Stimulated activated CD4-positive, alpha-beta T cell treated with anti-CD3 and anti-CD28 coated beads, Interleukin-2, amount 100 ng/mL, for 48 hours (primary cell): ENCODE measurements at places on chromosomes 2 and 18.

- DNase-seq = no peak
Measured at GRCh38 chr18:44987371-44987770, 306.7 kb downstream of the SETBP1 start.

- no peak for DNase-seq
Measured at GRCh38 chr18:7062811-7063210, 54.8 kb downstream of the LAMA1 start.

GRCh38 chr2:115122701-115123100, 680.3 kb downstream of the DPP10 start:
- no peak for DNase-seq

DNA sequence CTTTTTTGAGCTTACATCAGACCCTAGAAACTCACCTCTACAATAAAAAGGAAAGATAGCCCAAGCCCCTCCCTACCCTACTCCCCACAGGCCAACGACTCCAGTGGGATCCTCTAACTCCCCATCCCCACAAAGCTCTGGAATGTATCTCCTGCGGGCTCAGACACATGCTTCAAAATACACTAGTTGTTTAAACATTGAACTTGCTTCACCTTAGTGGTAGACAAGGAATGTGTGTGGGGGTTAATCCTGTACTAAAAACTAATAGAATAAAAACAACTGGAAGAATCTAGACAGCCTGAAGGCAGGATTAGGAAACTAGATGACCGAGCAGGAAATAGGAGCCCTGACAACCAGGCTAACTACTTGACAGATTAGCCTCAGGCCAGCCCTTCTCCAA, 211.5 kb downstream of the SUCLG1 start:
- DNase-seq = no peak

GRCh38 chr2:64277101-64277849, 133.1 kb upstream of the PELI1 start:
- DNase-seq = no peak

DNA sequence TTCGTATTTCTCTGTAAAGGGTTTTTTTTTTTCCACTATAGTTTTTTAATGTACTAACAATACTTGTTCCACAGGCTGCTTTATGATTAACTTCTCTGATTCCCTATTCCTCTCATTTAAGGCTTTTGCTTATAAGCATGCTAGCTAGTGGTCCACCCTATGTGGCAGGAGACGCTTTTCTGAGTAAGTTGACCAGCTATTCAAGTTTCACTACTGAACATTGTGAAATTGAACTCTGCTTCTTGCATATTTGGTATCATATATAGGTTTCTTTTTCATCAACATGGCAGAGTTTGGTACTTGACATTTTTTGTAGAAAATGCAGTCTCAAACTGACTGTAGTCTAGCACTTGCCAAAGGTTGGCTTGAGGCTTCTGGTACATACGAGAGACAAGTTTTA, 74.2 kb downstream of the OTX1 start:
- no peak for DNase-seq

GRCh38 chr18:45733535-45733934, 9.6 kb downstream of the SLC14A1 start:
- DNase-seq = no peak

DNA sequence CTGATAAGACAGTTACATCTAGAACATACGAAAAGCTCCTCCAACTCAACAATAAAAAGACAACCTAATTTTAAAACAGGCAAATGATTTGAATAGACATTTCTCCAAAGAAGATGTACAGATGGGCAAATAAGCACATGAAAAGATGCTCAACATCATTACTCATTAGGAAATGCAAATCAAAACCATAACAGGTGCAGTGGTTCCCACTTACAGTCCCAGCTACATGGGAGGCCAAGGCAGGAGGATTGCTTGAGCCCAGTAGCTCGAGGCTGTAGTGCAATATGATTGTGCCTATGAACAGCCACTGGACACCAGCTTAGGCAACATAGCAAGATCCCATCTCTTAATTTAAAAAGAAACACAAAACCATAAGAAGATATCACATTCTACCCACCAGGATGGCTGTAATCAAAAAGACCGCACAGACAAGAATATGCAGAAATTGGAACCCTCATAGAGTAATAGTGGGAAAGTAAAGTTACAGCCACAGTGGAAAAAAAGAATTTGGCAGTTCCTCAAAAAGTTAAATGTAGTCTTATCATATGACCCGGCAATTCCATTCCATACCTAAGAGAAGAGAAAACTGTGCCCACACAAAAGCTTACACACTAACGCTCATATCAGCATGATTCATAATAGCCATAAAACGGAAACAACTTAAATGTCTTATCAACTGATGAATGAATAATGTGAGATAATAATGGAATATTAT, 30.5 kb upstream of the ARMC9 start:
- no peak for DNase-seq

DNA sequence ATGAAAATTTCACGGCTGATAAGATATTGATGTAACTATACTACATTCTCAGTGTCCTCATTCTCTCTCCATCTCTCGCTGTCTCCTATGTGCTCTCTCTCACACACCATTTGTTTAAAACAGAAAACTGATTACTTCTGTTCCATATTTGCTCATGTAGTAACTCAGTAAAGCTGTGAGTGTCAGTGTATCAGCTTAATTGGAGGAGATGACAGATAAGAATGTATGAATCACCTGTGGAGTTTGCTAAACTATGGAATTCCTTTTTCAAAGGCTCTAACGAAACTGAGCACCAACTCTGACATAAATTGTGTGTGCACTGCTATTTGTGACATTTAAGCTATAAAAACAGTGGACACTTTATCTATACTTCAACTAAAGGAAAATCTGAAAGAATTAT, 1080.0 kb downstream of the DSC3 start:
- DNase-seq = no peak

DNA sequence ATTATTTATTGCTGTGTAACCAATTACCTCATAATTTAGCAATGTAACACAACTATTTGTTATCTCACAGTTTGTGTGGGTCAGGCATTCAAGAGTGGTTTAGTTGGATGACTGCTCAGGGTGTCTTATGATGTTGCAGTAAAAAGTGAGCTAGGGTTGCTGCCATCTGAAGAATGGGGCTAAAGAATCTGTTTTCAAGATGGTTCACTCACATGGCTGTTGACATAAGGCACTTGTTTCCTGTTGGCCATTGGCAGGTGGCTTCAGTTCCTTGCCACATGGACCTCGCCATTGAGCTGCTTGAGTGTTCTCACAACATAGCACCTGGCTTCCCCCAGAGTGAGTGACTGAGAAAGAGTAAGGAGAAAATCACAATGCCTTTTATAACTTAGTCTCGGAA, 123.2 kb downstream of the TMEM17 start:
- DNase-seq = no peak

DNA sequence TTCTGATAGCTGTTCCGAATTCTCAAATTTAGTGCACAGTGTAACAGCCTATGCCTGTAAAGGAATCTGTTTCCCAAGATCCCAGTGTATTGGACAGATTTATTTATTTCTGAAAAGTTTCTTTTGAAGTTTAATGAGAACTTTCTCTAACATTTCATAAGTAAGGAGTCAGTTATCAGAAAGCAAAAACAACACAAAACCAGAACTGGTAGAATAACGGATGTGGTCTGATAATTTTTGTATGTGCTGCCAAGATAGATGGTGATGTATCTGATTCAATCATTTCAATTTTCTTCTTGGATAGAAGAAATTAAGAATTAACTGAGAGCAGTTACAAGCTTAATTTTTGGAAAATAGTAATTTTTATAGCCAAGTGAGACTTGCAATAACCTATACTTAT, 374.3 kb downstream of the SOCS6 start:
- no peak for DNase-seq

GRCh38 chr2:222670191-222671038, 1.0 kb upstream of the MOGAT1 start:
- DNase-seq = no peak

DNA sequence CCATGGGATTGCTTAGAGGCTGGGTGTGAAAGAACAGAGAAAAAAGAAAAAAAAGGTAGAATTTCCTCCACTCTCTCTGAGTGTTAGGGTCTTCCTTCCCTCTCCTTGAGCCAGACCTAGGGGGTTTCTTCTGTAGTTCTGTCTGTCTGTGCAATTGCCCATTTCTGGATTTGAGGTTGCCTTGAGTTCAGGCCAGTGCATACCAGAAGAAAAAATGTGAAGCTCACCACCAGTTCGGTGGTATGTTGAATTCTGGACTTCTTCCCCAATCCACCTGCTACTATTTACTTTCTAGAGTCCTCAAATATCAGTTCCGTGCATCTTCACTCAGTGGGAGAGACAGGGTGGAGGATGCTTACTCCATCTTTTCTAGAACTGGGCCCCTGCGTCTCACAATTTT, 15.3 kb upstream of the SELENOI start:
- DNase-seq = no peak

- DNase-seq = no peak
Measured at GRCh38 chr18:62277045-62277444, 48.1 kb upstream of the TNFRSF11A start.

DNA sequence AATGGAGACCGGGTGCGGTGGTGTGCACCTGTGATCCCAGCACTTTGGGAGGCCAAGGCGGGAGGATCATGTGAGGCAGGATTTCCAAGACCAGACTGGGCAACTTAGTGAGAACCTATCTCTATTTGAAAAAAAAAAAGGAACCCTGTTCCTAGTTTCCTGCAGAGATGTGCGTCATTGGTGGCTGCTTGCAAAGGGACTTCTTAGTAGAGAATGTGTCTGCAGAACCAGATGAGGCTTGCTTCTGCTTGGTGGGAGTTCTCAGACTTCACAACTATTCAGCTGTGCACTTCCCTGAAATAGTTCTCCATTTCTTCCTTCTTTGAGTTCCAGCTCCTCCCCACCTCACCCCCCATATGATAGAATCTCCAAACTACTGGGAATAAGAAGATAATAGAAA, 22.3 kb downstream of the ZCCHC2 start:
- no peak for DNase-seq

- no peak for DNase-seq
Measured at GRCh38 chr18:24011123-24011917, 3.2 kb upstream of the TTC39C start.

DNA sequence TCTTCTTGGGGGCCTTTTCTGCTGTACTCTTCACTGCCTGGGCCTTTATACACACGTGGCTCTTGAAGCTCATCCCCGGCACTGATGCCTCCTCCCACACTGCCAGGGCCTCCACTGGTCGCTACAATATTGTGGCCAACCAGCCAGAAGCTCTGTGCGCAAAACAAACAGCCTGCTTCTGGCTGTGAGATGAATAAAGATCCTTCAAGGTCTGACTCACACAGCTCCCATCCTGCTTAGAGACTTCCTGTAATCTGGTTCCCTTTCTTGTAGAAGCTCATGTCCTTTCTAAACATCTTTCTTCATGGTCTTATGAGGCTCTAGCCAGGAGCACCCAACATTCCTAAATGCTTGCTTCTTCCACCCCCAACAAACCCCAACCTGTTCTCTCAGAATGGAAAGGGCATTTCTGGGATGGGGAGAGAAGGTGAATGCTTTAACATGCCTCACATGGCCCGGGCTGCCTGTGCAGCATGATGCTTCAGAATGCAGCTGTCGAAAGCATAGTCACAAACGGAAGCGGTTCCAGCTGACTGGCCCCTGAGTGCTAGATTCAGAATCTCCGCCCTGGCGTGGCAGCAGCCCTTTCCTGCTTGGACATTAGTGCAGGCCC, 24.6 kb downstream of the NRP2 start:
- no peak for DNase-seq

GRCh38 chr2:9099341-9099751, 95.9 kb upstream of the MBOAT2 start:
- DNase-seq = peak; percentile 16
